ENCODE measurements at places on chromosomes 4 and X.

GRCh38 chrX:129932821-129933321 lies 26.9 kb downstream of the UTP14A start:
- DNase-seq = no peak

DNA sequence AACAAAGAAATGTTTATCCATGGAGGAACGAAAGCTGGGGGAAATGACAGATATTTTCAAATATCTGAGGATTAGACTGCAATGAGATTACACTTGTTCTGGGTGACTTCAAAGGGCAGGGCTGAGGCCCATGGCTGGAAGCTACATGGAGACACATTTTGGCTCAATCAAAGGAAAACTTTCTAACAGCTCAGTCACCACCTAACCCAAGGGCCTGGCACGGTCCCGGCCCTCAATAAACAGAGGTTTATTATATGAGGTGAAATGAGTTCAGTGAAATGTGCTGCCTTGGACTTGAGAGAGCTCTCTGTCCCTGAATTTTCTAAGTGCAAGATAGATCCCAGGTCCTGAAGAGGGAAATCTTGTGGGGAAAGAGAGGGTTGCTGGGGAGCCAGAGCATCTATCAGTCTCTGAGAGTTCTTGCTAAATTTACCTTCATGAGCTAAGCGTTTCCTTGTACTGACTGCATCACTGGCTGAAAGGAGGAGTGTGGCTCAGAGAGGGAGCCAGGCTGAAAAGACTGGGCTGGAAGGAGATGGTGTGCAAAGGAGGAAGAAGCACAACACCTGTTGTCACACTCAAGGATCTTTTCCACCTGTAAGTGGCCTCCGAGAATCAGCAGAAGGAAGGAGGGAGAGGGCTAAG lies 2.0 kb upstream of the RIPPLY1 start:
- DNase-seq = no peak

DNA sequence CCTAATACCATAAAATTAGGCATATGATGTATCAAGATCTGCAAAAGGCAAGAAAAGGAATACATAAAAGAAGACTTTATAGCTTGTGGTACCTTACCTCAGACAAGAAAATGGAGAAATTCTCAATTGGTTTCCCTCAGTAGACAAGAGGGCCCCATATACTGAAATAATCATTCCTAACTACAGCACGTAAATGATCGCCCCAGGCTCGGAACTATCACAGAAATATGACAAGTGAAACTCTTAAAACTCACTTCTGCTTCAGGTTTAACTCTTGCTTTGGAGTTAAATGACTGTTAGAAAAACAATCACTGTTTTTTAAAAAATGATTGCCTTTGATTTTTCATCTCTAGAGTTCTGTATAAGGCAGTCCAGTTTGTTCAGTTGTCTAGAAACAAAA lies 38.6 kb upstream of the NAP1L5 start:
- no peak for DNase-seq

GRCh38 chr4:2489841-2490552 lies 21.1 kb downstream of the RNF4 start:
- no peak for DNase-seq

DNA sequence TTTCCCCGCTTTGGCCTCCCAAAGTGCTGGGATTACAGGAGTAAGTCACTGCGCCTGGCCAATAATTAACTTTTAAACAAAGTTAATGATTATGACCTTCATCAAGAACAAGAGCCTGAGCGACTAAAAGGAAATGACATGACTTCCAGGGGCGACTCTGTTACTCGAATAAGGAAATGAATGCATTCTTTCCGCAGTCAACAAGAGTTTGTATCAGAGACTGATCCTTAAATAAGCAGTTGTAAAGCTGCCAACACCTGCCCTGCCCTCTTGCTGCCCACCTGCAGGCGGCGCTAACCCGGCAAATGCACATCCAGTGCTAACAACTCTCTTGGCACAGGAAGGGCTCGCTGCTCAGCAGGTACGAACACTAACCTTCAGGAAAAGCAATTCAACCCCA lies 27.3 kb downstream of the WDR1 start:
- DNase-seq = no peak

GRCh38 chrX:53456254-53456653 lies 22.1 kb upstream of the HSD17B10 start:
- DNase-seq = no peak

GRCh38 chr4:83581411-83582288 lies 45.7 kb downstream of the GPAT3 start:
- DNase-seq = no peak

DNA sequence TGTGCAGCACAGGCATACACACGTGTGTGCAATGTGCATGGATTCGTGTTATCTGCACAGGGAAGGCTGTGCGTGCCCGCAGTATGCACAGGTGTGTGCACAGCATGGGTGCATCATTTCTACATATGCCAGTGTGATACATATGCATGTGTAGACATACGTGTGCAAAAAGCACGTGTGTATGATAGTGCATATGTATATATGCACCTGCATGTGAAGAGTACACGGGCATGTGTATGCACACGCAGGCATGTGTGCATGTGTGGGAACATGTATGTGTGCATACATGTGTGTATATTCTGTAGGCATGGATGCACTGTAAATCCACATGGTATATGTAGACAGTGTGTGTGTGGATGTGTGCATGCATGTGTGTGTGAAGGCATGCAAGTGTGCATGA lies 3.9 kb upstream of the ADRA2C start:
- DNase-seq = no peak

- no peak for DNase-seq
Observed at GRCh38 chr4:155929833-155930232, 23.8 kb downstream of the CTSO start.

- DNase-seq = no peak
Observed at GRCh38 chrX:25213611-25214010, 197.8 kb upstream of the ARX start.

DNA sequence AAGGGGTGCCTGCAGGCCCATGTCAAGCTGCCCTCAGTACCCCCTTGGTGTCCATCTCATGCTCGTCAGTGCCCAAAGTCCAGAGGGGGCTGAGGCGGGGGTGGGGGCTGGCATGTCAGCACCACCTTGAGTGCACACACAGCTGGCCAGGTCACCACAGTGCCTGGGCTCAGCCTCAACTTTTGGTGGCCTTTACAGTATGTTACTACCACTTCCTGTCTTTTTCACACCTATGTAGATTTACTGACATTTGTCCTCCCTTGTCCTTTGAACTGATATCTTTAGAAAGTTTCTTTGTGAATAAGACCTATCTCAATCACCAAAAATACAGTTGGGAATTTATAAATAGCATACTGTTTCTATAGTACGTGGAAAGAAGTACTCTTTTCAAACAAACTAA lies 58.7 kb upstream of the NPNT start:
- no peak for DNase-seq

GRCh38 chr4:165602621-165603020 lies 223.8 kb downstream of the CPE start:
- DNase-seq = no peak

DNA sequence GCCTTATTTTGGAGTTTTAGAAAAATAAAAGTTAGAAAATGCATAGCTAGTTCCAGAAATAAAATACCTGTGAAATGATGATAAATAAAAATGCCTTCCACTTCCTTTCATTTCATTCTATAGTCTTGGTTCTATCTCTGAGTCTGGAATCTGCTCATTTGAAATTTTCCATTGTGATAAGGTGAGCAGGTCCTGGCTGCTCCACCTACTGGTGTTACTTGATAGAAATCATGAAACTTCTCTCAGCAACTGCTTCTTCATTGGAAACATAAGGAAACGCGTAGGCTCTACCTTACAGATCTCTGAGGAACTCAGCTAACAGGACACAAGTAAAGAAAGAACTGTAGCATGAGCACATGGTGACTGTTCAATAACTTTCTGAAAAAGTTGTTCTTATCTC lies 141.8 kb downstream of the DCHS2 start:
- DNase-seq = no peak

GRCh38 chr4:38330321-38330720 lies 333.7 kb upstream of the KLF3 start:
- DNase-seq = no peak

GRCh38 chr4:161403781-161404180 lies 760.0 kb downstream of the FSTL5 start:
- no peak for DNase-seq

- no peak for DNase-seq
Observed at GRCh38 chr4:2606960-2607506, 70.6 kb downstream of the FAM193A start.

DNA sequence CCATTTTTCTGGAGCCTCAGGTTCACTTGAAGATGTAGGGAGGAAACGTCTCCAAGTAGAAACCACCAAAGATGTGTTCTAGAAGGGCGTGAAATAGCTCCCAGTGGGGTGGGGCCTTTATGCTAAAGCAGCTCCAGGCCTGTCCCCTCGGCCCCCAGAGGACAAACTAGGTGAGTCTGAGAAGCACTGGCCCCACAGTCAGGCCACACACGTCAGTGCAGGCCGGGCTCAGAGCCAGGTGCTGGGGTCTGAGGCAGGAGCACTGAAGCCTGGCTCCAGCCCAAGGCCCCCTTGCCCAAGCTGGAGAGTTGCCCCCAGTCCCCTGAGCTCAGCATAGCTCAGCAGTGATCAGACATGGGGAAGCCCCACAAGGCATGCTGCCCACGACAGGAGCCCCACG lies 95.4 kb upstream of the PSAPL1 start:
- DNase-seq = no peak

GRCh38 chrX:38149016-38149415 lies 71.7 kb downstream of the SRPX start:
- DNase-seq = no peak

- DNase-seq = no peak
Observed at GRCh38 chr4:13455411-13455810, 28.7 kb downstream of the RAB28 start.

DNA sequence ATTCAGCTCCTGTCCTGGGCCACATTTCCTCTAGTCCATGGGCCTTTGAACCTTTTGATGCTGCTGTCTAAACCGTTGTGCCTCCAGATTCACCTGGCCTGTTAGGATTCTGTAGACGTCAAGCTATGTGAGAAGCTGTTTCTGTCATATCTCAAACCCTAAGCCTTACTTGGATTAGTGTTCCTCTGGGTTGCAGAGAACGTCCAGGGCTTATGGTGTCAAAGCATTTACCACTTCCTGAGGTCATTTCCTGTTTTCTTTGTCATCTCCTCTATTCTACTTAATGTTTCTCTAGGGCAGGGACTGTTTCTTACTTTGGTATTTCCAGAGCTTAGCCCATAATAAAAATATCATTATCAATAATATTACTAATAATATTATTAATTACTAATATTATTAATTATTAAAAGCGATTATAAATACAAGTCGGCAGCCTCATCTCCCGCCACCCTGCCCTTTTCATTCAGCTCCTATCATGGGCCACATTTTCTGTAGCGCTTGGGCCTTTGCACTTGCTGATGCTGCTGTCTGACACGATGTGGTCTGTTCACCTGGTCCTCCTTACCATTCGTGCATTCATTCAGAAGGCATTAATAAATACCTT lies 19.1 kb downstream of the PRIMPOL start:
- no peak for DNase-seq

DNA sequence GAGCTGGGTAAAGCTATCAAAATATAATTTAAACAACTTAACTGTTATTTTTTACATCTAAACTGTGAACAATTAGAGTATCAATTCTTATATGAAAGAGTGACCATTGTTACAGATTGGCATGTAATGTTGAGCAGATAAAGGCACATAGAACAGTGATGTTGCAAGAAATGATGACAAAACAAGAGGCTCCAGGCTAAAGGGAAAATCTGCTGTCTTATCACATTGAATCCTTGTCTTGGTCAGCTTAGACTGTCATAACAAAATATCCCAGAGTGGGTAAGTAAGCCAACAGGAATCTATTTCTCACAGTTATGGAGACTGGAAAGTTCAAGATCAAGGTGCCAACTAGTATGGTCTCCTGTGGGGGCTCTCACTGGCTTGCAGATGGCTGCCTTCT lies 154.1 kb upstream of the PPP3CA start:
- DNase-seq = no peak

DNA sequence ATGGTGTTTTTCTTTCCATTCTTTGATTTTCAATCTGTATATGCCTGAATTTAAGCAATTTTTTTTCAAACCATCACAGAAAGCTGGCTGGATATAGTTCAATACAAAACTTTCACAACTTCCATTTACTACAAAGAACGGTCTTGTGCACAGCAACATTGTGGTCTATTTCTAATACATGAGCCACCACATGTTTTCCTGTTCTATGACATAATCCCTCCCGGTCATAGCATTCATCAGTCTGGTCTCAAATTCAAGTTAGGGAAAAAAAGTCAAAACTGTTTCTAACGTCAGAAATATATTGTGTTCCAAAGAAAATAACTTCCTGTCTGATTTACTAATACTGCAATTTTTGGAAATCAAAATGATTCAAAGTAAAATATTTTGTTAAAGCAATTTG lies 7.5 kb upstream of the CXCL6 start:
- DNase-seq = no peak

DNA sequence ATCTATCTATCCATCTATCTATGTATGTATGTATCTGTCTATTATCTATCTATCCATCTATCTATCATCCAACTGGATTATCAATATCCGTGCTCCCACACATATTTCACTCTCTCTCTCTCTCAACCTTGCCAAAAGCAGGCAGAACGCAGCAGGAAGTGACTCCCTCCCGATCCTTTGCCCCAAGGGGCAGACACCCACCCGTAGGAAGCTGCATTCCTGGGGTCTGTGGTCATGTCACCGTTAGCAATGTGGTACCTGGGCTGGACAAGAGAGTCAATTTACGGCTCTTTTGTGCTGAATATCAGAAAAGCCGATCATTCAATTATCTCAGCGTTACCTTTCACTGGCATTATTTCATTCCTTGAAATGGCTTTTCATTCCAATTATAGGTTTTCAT lies 119.6 kb upstream of the PPP2R3B start:
- no peak for DNase-seq

DNA sequence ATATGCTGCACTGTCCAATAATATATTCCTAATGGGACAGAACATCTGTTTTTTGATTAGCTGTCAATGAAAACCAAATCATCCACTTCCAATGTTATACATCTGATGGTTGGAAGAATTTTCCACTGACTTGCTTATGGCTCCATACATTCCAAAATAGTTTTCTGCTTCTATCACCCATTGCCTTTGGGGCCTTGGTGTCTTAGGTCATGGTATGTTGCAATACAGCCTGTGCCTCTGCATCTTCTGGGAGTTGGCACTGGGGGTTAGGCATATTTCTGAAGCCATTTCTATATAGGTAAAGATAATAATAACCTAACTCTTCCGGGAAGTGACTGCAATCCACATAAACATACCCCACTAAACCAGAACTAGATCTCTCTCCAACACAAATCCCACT lies 53.2 kb upstream of the NR3C2 start:
- DNase-seq = no peak

Data from stimulated activated CD8-positive, alpha-beta memory T cell treated with anti-CD3 and anti-CD28 coated beads, Interleukin-15, amount 100 ng/mL, for 1 hour (primary cell).